ENCODE measurements at places on chromosomes 2 and 18.

- DNase-seq = no peak
Measured at GRCh38 chr2:23916727-23917405, 10.1 kb downstream of the ATAD2B start.

GRCh38 chr2:70936165-70936978, 672 bp downstream of the ATP6V1B1 start:
- no peak for DNase-seq

DNA sequence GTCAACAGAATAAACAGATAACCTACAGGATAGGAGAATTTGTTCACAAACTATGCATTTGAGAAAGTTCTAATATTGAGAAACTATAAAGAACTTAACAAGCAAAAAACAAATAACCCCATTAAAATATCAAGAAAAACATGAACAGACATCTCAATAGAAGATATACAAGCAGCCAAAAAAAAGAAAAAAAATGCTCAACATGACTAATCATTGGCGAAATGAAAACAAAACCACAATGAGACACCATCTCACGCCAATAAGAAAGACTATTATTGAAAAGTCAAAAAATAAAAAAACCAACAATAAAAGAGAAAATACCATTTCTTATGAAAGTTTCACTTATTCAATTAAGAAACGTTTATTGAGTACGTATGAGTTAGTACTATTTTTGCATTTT, 800.5 kb downstream of the CBLN2 start:
- no peak for DNase-seq

DNA sequence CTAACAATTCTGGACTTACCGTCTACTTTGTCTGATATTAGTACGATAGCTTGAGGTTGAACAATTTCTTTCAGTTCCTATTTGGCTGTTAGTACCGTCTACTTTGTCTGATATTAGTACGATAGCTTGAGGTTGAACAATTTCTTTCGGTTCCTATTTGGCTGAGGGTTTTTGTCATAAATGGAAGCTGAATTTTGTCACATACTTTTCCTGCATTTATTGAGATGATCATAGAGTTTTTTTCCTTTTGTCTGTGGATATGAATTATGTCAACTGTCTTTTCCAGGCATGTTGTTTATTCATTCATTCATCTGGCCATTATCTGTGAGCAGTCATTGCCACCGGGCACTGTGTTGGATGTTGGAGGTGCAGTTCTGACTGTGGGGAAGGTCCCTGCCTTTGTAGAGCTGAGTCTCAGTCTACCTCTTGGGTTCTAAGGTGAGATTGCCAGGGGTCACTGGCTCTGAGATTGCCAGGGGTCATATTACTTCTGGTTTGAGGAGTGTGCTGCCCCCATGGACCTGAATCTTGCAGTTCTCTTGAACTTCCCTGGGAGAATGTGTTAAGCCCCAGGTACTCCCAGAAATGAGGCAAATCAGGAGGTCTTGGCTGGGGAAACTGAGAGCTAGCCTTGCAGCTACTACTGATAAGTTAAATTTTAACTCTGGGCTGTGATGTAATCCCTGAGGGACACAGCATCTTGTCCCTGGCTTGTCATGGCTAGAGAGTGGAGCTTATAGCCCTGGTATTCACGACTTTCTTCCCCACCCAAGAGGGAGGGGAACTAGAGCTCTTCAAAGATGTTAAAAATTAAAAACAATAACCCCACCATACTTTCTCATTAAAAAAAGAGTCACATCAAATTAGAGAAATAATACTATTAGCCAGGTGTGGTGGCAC, 89.1 kb upstream of the MBOAT2 start:
- DNase-seq = no peak

DNA sequence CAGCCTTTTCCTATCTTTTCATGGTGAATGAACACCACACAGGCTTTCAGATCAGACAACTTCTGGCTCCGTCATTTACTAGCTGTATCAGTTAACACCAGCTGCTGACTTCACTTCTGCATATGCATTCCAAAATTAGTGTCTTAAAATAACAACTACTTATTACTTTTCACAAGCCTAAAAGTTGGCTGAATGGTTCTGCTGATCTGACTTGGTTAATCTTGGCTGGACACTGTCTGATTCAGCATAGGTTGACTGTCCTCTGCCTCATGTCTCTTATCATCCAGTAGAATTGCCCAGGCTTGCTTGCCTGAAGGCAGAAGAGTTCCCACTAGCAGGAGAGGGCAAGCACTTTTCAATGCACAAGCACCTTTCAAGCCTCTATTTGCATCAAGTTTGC, 72.7 kb downstream of the MARCHF4 start:
- DNase-seq = no peak

- no peak for DNase-seq
Measured at GRCh38 chr18:6478121-6478520, 63.4 kb upstream of the L3MBTL4 start.

DNA sequence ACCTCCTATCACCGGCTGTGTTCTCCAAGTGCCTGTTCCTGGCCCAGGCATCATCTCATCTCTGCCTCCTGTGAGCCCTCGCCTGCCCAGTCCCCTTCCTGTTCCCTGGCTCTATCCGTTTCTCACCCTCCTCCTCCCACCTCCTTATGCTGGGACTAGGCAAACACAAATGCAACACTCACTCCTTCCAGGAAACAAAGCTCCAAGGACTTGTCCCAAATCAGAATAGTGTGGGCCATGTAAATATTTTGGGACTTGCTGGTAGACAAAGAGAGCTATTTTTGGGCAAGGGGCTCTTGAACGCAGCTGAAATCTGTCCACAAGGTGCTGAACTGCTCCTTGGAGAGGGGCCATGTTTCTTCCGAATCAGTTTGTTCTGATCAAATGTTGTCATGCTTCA, 25.3 kb downstream of the MBP start:
- DNase-seq = no peak

Measured in SJSA1 (cell line).